HFFc6 (cell line): ENCODE measurements at places on chromosomes 3 and 15. TPM values are rescaled to one million over a fixed set of nuclear protein-coding genes. Genes with fewer than 3 reads are reported as not detected.

TRIM42 gene
- total RNA-seq, result not detected in 2 replicates

DNA sequence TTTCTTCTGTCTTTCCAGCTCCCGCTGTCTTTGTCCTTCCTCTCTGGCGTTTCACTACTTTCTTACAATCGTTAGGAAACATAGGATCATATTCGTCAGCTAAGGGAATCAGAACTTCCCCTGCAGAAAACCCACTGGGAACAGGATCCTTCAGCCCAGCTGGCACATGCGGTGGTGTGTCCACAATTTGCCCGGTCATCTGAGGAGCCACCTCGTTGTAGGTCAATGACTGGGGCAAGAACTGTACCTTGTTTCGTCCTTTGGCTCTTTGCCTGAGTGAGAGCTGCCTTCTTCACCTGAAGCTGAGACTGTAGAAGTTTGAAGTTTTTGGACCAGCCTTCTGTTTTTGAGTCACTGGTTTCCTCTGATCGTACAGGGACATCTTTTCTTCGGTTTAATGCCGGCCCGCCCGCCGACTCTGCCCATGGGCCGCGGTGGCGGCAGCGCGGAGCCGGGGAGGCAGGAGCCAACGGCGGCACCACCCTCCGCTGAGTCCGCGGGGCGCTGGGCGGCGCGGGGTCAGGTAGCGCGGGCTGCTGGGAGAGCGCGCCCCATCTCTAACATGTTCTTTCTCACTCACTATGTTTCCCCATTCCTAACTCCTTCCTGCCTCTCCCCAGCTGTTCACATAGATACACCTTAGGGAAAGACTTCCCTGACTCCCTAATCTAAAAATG, 214.1 kb upstream of the NANOGP8 start:
- H3K4me3 ChIP-seq, result no peak overlapping the region
- peaks cover 14% of the 10 kb centered on the region for H3K36me3 ChIP-seq
- H3K27me3 ChIP-seq, result peaks cover 2% of the 10 kb centered on the region; the same call in 1 of the 2 replicates
- no peak overlapping the region for H3K27ac ChIP-seq
- H3K4me1 ChIP-seq, result peaks cover 6% of the 10 kb centered on the region

MESP2 gene
- total RNA-seq, result 0.21 TPM in 1 of 2 replicates, not detected in the other

- H3K36me3 ChIP-seq, result peaks cover 9% of the 10 kb centered on the region
- peak overlapping the region; percentile 44; the same call in 1 of the 2 replicates for H3K27ac ChIP-seq
- H3K4me3 ChIP-seq, result no peak overlapping the region
Observed at GRCh38 chr3:106629215-106629832, 747.9 kb upstream of the CCDC54 start.

CHRNA3 gene
- total RNA-seq, result not detected in 3 replicates

TEX55 gene
- not detected in 3 replicates for total RNA-seq

PYDC2 gene
- total RNA-seq, result not detected in 3 replicates

DNA sequence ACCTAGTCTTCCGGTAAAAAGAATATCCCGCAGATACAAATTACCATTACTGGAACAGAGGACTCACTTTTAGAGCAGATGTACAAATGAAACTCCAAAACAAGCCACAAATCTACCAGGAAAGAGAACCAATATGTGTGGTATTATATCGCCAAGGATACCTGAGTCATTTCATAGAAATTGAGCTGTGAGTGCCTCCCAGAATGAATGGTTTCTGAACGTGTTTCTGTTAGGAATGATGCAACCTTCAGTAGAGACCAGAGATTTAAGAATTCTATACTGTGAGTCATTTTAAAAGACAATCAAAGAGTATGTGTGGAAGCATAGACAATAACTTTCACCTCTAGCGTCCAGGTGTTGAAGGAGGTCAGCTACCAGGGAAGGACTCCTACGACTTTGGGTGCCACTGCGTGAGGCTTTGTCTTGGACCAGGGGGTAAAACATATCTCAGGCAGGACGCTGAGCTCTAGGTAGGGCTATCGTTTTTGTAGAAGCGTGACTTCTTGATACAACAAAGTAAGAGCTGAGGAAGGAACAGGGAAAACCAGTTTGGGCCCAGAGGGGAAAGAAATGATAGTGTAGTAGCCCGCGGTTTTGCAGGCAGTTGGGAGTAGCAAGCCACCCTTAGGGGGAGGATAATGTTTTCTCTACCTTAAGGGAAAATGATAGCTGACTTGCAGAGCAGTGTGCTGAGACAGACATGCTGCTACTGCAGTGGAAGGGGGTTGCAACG, 210.4 kb downstream of the TP63 start:
- H3K4me3 ChIP-seq, result no peak overlapping the region
- H3K27me3 ChIP-seq, result no peaks in the 10 kb centered on the region
- peak; percentile 4 for DNase-seq
- H3K27ac ChIP-seq, result no peak overlapping the region
- H3K36me3 ChIP-seq, result no peaks in the 10 kb centered on the region

CKMT1A gene
- not detected in 3 replicates for total RNA-seq

CXCR6 gene
- total RNA-seq, result not detected in 3 replicates

DNA sequence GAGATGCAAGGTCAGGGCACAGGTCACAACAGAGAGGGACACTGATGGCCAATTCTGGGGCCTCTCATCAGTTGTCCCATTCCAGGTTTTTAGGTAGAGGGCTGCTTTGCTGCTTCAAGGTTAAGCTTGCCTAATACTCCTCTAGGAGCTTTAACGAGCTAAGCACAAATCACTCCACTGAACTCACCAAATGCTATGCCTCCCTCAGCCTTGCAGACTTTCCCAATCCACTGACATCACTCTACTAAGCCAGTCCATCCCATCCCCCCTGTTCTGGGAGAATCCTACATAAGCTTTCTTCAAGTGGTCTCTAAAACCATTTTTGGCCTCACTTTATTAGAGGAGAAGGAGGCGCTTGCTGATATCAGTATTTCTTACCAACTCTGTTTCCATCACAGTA, 24.8 kb upstream of the PDCD6IP start:
- H3K27me3 ChIP-seq, result no peaks in the 10 kb centered on the region
- no peak for DNase-seq
- H3K36me3 ChIP-seq, result no peaks in the 10 kb centered on the region
- no peak overlapping the region for H3K27ac ChIP-seq
